Tibial nerve (tissue), 4 donors: ENCODE measurements at places on chromosomes 16 and 17. TPM values are rescaled to one million over a fixed set of nuclear protein-coding genes. Genes with fewer than 3 reads are reported as not detected.

DNA sequence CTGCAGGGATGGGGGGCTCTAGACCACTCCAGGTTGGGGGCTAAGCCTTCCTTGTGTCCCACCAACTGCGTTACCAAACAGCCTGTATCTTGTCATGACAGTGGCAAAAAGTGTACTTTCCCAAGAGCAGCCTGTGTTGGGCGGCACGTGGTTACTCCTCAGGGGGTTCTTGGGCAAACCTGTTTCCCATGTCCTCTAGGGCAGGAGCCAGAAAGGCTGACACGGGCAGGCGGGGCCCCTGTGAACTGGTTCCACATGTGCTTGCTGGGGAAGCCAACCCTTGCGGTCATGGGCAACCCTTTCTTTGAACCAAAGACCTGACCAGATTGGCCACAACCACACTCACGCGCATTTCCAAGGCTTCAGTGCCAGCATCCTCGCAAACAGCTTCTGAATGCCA lies 228.5 kb downstream of the RBFOX3 start:
- DNase-seq: no peak

GRCh38 chr16:68242926-68243858 lies 2.0 kb upstream of the PLA2G15 start:
- no peak for DNase-seq

DNA sequence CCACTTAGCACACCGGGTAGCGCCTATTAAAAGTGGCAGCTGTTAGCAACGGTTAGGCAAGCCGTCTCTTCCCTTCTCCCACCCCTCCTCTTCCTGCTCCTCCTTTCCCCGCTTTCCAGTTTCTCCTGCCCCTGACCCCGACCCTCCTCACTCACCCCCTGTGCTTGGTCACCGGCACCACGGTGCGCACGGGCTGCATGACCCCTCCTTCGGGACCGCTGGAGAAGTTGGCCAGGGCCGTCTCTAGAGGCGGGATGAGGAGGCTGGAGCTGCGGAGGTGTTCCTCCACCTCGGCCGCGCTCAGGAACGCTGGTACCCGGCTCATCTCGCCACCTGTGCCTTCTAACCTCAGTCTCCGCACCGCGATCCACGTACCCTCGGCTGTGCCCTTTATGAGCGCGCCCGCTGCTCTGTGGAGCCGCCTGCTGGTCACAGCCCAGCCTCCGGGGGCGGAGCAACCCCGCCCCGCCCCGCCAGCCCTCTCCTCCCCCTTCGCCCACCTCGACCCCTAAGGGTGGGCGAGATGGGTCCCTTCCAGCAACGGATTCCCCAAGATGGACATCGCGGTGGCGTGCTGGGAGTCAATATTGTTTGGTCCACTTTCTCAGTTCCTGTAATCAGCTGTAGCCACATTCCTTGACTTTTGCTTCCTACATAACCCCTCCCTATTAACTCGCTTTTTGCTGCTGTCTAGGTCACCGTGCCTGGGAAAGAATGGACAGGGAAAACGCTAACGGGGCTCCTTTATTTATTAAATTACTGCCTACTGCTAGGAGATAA lies at the start of gene CRYM:
Gene CRYM (minus strand): TSS at position 364 of the 780 bp plus-strand sequence. CDS start 39 bp downstream, at position 325.
- DNase-seq: no peak

The TLCD2 gene
- total RNA-seq: 7.5 TPM

The CDRT15L2 gene
- total RNA-seq: not detected
